Esophagus squamous epithelium (tissue), 5 donors: ENCODE measurements at places on chromosomes 7 and 10.

GRCh38 chr7:35716038-35716803 is 21.3 kb upstream of the HERPUD2 start:
- DNase-seq: no peak

DNA sequence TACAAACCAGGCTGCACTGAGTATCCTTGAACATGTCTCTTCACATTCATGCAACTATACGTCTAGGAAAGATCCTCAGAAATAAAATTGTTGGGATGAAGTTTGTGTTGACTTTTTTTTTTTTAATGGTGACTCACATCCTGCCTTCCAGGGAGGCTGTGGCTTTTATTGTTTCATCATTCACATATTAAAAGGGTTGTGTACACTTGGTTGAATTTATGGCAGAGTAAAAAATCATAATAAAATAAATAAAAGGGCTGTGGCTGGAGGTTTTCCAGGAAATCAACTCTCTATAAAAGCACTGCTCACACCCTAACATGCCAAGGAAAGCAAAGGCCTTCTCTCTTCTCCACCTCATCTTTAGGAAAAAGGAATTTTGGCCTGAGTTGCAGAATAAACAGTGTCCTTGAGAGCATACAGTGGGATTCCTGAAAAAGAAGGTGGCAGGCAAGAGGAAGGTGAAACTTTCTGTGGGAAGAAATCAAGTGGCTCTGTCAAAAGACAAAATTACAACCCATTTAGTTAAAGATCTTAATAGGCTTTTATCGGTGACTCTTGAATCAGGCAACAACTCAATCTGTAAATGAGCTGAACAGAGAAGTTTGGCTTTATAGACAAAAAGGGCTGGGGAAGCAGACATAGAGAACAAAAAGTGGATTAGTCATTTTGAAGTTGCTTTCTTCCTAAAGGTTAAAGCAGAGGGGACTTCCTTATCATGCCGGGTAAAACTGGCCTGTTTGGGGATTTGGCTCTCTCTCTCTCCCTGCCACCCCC is 41.6 kb upstream of the FHIP2A start:
- no peak for DNase-seq

GRCh38 chr10:22682237-22683139 is 31.9 kb downstream of the PIP4K2A start:
- no peak for DNase-seq

DNA sequence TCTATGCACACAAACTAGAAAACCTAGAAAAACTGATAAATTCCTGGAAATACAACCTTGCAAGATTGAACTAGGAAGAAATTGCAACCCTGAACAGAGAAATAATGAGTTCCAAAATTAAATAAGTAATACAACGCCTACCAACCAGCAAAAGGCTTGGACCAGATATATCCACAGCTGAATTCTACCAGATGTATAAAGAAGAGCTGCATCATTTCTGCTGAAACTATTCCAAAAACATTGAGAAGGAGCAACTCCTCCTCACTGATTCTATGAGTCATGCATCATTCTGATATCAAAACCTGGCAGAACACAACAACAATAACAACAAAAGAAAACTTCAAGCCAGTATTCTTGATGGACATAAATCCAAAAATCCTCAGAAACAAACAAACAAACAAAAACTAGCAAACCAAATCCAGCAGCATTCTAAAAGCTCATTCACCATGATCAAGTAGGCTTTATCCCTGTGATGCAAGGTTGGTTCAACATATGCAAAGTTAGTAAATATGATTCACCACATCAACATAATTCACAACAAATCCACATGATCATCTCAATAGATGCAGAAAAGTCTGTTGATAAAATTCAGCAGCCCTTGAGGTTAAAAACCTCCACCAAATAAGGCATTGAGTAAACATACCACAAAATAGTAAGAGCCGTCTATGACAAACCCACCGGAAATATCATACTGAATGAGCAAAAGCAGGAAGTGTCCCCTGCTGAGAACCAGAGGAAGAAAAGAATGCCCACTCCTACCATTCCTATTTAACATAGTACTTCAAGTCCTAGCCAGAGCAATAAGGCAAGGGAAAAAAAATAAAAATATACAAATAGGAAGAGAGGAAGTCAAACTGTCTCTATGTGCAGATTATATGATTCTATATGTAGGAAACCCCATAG is 98.2 kb downstream of the PCDH15 start:
- DNase-seq: no peak

- no peak for DNase-seq
Measured at GRCh38 chr7:4549681-4550080, 132.4 kb upstream of the FOXK1 start.

DNA sequence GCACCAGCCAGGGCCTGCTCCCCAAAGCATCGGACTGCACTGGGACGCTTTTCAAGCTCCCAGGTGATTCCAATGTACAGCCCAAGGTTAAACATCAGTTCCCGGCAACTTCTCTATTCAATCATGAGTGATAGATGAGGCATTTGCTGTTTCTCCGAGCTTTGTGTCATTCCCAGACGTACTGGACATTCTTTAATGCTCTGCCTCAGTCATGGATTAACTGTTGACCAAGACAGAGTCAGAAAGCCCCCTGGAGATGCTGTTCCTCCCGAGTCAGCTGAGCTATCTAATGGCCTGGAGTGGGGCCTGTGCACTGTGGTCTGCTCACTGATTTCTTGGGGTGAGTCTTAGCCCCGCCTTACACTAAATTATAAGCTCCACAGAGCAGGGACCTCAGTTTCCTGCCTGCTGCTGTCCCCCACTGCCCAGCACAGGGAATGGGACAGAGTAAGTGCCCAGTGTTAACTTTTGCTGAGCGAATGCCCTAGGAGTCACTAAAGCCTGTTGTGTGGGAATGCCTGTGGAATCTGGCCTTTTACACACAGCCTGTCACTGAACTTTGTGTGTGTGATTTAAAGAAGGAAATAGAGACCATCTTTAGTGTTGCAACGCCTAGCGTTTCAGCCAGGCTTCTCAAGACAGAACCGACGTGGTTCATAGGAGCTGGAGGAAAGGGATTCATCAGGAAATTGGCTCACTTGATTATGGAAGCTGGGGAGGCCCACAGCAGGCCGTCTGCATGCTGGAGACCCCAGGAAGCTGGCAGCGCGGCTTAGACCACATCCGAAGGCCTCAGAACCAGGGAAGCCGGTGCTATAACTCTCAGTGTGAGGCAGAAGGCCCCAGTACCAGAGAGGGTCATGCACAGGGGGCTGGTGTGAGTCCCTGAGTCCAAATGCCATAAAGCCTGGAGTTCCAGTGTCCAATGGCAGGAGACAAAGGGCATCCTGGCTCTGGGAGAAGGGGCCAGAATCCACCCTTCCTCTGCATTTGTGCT is 29.3 kb upstream of the RNF32 start:
- no peak for DNase-seq

DNA sequence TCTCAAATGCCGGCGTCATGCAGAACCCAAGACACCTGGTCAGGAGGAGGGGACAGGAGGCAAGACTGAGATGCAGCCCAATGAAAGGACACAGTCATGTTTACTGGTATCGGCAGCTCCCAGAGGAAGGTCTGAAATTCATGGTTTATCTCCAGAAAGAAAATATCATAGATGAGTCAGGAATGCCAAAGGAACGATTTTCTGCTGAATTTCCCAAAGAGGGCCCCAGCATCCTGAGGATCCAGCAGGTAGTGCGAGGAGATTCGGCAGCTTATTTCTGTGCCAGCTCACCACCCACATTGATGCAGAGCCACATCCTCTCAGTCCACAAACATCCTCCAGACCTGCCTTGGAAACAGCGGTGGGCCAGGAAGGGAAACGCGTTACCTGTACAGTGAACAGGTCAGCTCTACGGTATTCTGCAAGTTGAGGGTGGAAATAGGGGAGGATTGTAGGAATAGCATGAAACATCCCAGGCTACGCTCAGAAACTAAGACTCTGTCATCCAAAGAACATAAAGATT is 133.1 kb upstream of the PRSS1 start:
- DNase-seq: no peak

- no peak for DNase-seq
Measured at GRCh38 chr7:51029701-51030191, 247.1 kb upstream of the GRB10 start.

DNA sequence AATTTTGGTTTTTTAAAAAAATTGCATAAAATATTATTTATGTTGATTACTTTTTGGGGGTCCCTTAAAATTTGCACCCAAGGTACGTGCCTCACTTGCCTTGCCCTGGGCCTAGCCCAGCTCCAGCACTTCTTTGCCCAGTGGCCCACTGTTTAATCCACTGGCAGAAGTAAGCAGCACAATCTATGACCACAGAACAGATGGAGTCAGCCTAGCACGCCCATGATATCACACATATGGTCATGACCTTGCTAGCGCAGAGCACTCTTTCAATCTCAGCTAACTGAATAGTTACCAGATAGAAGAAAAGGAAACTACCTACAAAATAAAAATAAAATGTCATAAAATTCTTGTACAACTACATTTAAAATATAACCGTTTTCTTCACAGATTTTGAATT is 5.6 kb downstream of the OGA start:
- no peak for DNase-seq

GRCh38 chr10:43585981-43586729 is 11.7 kb upstream of the ZNF239 start:
- DNase-seq: no peak

- no peak for DNase-seq
Measured at GRCh38 chr7:30178748-30179436, 44.1 kb downstream of the MTURN start.

DNA sequence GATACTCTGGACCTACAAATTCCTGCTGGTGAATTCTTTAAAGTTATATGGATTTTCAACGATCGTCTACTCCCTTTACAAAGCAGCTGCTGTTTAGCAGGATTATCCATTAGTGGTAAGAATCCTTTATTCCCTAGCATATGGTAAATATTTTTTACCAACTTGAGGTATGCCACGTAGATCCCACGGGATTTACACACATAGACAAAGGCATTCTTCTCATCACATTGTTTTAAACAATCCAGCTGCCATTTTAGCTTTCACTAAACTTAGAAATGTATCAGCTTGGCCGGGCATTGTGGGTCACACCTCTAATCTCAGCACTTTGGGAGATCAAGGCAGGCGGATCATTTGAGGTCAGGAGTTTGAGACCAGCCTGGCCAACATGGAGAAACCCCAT is 148.0 kb upstream of the SH2B2 start:
- DNase-seq: no peak
